ENCODE measurements at places on chromosomes 12 and 14. TPM values are rescaled to one million over a fixed set of nuclear protein-coding genes. Genes with fewer than 3 reads are reported as not detected.

DNA sequence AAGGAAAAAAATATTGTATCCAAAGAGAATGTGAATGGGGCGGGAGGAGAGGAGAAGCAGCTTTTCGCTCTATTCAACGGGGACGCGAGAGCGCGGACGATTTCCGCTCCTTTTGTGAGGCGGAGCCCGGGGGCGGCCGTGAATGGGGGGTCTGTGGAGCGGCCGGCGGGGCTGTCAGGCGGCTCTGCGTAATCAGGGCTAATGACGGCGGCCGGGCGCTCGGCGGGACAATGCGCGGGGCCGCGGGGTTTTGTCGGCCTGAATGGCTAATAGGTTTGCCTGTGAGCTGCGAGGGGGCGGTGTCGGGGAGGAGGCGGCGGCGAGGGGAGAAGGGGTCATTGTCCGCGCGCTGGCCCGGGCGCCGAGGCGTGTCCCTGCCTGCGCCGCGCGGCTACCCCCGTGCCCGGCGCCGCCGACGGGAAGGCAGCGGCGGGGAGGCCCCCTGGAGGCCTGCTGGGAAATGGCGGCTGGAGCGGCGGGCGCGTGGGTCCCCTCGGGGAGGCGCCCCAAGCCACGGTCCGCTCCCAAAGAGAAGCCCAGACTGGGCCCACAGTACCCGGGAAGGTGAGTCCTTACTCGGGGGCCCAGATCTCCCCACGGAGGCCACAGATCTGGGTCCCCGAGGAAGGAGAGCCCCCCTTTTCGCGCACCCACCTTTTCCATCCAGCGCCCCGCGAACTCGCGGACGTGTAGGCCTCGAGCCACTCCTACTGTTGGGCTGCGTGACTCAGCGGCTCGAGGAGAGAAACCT is 6.0 kb downstream of the SIX6 start:
- no peaks in the 10 kb centered on the region for H3K36me3 ChIP-seq
- H3K27ac ChIP-seq = peak overlapping the region; percentile 43
- H3K4me3 ChIP-seq = peak overlapping the region; percentile 69
- H3K4me1 ChIP-seq = no peaks in the 10 kb centered on the region
- peaks cover 20% of the 10 kb centered on the region for H3K27me3 ChIP-seq
- DNase-seq = peak; percentile 83

DNA sequence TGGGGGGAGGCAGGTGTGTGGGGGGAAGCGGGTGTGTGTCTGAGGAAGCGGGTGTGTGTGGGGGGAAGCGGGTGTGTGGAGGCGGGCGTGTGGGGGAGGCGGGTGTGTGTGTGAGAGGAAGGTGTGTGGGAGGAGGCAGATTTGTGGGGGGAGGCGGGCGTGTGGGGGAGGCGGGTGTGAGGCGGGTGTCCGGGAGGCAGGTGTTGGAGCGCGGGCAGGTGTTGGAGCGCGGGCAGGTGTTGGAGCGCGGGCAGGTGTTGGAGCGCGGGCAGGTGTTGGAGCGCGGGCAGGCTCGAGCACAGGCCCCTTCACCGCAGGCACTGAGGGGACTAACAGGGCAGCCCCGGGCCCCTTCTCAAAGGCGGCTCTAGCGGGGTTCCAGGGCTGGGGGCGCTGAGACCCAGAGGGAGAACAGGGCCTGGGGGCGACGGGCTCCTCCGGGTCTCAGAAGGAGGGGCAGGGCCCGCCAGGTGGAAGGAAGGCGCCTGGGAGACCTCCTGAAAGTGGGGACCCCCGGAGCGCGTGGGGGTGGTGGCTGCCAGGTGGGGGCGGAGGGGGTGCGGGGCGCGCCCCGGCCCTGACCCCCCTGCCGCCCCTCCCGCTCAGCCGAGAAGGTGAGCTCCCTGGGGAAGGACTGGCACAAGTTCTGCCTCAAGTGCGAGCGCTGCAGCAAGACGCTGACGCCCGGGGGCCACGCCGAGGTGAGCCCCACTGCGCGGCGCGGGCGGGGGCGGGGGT is 3.2 kb downstream of the CRIP2 start:
- H3K27me3 ChIP-seq = peaks cover 4% of the 10 kb centered on the region
- DNase-seq = no peak
- H3K4me1 ChIP-seq = peaks cover 48% of the 10 kb centered on the region
- no peak overlapping the region for H3K27ac ChIP-seq
- H3K36me3 ChIP-seq = no peaks in the 10 kb centered on the region
- peak overlapping the region; percentile 78 for H3K4me3 ChIP-seq

GRCh38 chr12:82299319-82300025 is 58.7 kb downstream of the CCDC59 start:
- no peaks in the 10 kb centered on the region for H3K36me3 ChIP-seq
- no peak for DNase-seq
- H3K27me3 ChIP-seq = no peaks in the 10 kb centered on the region
- no peak overlapping the region for H3K4me3 ChIP-seq

DNA sequence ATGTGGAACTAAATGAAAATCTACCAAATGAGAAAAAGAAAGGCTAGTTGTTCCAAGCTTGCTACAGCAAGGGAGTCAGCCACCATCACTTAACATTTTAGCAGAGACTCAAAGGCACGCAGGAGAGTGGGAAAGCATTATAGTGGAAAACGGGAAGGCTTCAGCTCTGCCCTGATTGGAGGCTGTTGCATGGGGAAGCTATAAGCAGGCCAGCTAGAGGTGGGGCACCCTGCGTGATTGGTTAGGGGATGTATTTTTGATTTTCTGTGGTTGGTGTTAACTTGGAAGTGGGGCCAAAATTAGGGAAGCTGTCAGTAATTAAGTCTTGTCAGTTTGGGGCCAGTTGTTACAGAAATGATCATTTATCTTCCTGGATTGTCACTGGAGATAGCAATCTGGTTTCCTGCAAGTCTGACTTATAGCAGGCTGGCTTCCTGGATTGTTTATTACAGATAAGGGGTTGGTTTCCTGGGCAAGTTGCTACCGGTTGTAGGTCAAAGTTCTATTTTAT is 93.9 kb downstream of the FAR2 start:
- no peak overlapping the region for H3K4me3 ChIP-seq
- H3K27ac ChIP-seq = no peak overlapping the region
- no peak for DNase-seq
- no peaks in the 10 kb centered on the region for H3K27me3 ChIP-seq
- H3K4me1 ChIP-seq = no peaks in the 10 kb centered on the region

JPH4 gene
- total RNA-seq = 0.19 TPM
